ENCODE measurements at places on chromosomes 2 and 18.

DNA sequence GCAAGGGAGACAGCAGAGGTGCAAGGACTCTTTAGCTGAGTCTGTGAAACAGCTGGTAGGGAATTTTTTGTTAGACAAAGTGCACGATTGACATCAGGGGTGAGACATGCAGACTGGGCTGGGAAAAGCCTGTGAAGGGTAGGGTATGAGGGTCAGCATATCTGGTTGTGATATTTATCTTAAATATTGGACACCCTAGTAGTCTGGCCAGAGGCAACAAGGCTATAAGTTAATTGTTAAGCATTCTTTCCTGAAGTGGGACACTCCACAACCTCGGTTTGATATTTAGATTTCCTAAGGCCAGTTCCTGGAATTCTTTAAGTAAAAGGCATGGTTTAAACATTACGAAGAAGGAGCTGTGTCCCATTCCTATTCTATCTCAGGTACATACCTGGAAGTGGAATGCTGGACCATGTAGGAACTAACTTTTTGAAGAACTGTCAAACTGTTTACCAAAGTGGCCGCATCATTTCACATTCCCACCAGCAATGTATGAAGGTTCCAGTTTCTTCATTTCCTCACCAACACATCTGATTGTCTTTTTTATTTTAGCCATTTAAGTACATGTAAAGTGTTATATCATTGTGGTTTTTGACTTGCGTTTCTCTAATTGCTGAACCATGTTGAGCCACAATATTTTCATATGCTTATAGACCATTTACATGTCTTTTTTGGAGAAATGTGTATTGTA is 22.5 kb downstream of the EHBP1 start:
- DNase-seq: no peak

GRCh38 chr18:31252522-31252921 is 65.4 kb upstream of the DSG1 start:
- no peak for DNase-seq

GRCh38 chr2:207014424-207014823 is 75.1 kb downstream of the CPO start:
- DNase-seq: no peak

DNA sequence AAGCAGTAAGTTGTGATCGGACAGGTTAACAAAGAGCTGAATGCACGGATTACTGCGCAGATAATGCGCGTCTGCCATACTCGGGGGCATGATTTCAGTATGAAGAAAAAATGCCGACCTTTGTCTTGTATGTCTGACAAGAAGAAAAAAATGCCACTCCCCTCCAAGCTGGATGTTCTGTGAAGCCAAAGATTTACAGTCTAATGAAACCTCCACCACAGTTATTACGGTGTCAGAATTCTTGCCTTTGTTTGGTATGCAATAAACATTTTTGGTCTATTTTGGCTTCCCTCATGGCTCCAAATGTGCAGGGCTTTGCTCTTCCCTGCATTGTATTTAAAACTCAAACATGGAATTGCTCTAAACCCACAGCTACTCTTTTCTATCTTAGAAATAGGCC is 72.2 kb upstream of the THUMPD2 start:
- no peak for DNase-seq

GRCh38 chr18:57806978-57807285 is 3.8 kb upstream of the ATP8B1 start:
- peak; percentile 30 for DNase-seq

GRCh38 chr2:168495524-168495923 is 39.5 kb downstream of the CERS6 start:
- DNase-seq: no peak

DNA sequence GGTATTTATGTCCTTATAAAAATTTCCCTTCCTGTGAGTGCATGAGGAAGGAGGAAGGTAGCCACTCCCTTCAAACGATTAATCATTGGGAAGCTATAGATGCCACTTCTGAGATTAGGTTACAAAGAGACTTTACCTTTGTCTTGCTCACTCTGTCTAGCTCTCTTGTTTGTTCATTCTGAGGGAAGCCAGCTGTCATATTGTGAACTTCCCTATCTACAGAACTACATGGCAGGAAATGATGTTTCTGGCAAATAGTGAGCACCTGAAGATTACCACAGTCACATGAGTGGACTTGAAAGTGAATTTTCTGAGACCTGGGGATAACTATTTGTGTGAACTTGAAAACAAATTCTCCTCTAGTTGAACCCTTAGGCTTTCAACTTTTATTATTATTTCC is 776.8 kb downstream of the CCDC85A start:
- no peak for DNase-seq

DNA sequence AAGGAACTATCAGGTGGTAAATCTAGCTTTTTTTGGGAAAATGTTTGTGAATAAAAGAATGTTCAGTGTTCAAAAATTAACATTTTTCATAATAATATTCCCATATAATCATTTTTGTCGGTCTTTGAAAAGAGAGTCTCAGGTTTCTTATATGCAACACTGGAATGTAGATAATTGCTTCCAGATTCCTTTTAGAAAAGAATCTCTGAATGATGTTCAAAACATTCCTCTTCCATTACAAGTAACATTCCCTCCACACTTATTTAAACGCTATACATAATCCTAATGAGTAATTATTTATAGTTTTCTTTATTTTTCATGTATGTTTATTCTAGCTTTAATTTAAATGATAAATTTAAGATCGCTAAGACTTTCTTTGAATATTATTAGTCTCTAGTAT is 7.0 kb downstream of the ZSWIM2 start:
- DNase-seq: no peak

- DNase-seq: no peak
These were observed 15.3 kb downstream of the STRN start for GRCh38 chr2:36951027-36951518.

GRCh38 chr2:237879058-237879430 is 19.6 kb downstream of the RAMP1 start:
- no peak for DNase-seq

GRCh38 chr2:104213758-104214157 is 640.2 kb upstream of the POU3F3 start:
- DNase-seq: no peak

DNA sequence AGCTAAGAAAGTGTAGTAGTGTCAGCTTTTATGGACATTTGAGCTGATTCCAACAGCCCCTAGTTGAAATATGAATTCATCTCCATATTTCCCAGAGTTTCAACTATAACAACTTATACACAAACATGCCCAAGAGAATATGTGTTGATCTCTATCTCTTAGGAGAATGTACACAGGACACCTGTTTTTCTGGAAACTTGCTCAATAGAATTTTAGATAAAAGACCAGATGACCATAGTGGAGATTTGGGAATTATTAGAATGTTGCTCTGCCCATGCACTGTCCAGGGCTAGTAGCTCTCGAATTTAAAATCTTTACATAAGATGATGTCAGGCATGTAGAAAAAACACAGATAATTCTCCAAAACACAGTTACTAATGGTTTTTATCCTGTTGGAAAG is 162.3 kb upstream of the VRK2 start:
- DNase-seq: no peak

DNA sequence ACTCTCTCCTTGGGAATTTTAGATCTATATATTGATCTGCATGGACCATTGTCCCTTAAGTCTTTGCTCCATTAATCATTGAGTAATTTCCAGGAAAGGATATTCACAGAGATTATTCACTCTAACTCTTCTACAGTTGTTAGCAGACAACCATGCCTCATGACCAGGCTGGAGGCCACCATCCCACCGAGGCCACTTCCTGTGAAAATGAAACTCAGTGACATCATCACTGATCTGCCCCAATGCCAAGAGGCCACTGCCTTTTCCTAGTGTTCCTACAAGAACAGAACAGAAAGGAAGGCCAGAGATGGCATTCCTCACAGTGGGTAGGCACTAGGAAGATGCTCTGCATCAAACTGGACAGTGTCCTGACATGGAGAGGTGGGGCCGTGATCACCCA is 161.3 kb downstream of the DTNA start:
- no peak for DNase-seq

GRCh38 chr2:96916646-96917543 is 47.0 kb upstream of the SEMA4C start:
- DNase-seq: no peak

GRCh38 chr2:152624805-152625204 is 92.5 kb downstream of the PRPF40A start:
- DNase-seq: no peak

- DNase-seq: no peak
These were observed 478 bp downstream of the CLHC1 start for GRCh38 chr2:55231546-55232083.

- no peak for DNase-seq
These were observed 19.3 kb upstream of the HPCAL1 start for GRCh38 chr2:10283106-10284062.

DNA sequence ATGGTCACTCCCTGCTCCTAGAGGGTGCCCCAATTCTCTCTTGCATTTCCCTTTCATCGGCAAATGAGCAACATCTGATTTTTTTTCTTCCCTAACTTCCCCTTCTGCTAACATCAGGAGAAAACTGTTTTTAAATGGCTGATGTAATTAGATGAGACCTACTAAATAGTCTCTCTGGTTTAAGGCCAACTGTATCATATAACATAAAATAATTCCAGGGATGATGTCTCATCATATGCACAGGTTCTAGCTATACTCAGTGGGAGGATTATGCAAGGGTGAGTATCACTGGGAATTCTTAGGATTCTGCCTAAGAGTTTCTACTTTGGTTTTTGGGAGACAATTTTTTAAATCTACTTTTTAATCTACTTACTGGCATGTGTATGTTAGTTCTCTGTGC is 193.4 kb downstream of the PARD3B start:
- no peak for DNase-seq

DNA sequence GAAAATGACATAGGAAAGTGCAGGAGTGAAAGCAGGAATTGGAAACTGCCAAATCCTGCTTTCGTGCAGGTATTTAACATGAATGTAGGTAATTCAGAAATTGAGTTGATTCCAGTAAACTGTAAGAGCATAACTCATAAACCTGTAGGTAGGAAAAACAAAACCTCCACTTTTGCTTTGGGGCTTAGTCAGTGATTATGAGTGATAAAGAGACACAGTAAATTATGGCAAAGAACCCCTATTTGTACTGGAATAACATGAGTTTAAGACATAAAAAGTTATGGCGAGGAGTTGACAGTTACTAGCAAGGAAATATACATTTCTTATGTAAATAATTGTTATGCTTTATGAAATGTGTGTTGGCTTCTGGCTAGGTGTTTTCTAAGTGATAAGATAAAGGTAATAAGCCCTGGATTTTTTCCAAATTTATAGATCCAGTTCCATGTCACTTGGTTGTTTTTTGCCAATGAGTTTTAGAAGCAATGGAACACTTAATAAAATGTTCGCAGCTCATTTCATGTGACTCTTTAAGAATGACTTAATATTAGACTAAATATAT is 17.3 kb downstream of the MAP3K20 start:
- no peak for DNase-seq

GRCh38 chr2:201058914-201059313 is 12.6 kb downstream of the HYCC2 start:
- no peak for DNase-seq

DNA sequence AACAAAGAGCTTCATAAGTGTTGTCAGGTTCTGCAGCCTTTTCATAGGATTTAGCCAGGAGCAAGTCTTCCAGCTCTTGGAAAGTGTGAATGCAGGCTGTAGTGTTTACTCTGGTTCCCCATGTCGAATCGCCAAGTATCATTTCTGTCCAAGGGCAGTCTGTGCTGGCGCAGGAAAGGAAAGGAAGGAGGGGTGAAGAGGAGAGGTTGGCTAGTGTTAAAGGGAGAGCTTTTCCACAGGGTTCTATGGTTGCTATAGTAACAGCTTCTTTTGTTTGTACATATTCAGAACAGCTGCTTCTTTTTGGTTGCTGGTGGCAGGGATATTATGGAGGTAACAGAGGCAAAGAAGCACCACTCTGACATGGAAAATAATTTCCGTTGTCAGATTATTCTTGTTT is 69.9 kb downstream of the KCNH7 start:
- DNase-seq: no peak

DNA sequence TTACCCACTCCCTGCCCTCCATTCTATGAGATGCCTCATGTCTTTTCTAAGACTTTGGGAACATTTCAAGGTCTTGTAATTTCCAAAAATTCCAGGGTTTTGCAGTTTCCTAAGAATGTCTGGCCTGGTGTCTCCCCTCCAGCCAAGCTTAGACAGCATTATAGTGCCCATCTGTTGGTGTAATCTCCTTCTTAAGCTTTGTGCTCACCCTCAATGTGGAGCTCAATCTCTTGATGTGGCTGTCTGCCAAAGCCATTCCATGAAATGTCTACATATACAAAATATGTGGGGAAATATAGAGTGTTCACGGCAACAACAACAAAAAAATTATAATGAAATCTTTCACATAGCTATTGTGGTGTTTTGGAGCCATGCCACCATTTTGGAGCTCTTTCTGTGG is 558.4 kb downstream of the PIK3C3 start:
- DNase-seq: no peak

GRCh38 chr2:231932711-231932970 is 6.4 kb upstream of the NPPC start:
- no peak for DNase-seq

DNA sequence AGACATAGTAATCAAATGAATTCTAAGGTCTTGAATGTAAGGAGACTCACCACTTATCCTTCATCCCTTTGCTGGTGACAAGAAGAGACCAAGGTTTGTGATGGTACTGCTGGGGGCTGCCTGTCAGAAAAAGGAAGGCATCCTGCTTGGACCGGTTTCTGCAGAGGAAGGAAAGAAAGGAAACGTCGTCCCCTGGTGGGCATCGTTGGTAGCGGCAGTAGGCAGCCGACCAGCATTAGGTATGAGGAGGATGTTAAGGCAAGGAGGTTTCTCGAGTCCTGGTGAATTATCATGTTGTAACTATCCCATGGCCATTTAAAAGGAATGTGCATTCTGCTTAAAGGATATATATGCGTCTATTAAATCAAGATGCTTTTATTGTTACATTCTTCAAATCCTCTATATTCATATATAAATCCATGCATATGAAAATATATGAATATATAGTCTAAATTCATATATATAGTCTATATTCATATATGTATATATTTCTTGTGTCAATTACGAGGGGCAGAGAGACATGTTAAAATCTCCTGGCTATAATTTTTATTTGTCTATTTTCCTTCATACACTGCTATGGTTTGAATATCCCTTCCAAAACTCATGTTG is 94.4 kb upstream of the TGFA start:
- DNase-seq: peak; percentile 54

GRCh38 chr2:29014811-29015421 is 33.8 kb downstream of the TOGARAM2 start:
- DNase-seq: no peak

DNA sequence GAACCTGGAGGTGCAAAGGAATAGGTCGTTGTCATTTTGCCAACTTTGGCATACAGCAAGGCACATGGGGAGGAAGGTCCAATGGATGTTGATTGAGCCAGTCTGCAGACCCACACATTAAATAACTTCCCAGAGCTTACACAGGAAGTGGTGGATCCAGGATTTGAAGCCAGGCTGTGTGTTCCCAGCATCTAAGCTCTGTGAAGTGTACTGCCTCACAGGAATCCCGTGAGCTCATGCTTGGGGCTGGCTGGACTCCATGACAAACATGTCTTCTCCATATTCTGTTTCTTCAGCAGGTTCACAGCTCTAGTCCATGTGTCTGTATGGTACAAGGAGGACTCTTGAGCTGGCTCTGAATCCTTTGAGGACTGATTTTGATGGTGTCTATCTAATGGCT is 63.9 kb downstream of the KLHL29 start:
- no peak for DNase-seq

- no peak for DNase-seq
These were observed 681.0 kb downstream of the KCNJ3 start for GRCh38 chr2:155379494-155379893.

GRCh38 chr2:171083451-171083850 is 77.2 kb downstream of the TLK1 start:
- no peak for DNase-seq

- no peak for DNase-seq
These were observed 445 bp downstream of the C1GALT1C1L start for GRCh38 chr2:43675646-43676321.

All from tibial nerve (tissue), 4 donors.